Activated CD8-positive, alpha-beta memory T cell treated with anti-CD3 and anti-CD28 coated beads for 24 hours (primary cell): ENCODE measurements at places on chromosomes 16 and 17.

GRCh38 chr16:56547120-56547948 is 17.5 kb upstream of the MT4 start:
- DNase-seq = no peak

DNA sequence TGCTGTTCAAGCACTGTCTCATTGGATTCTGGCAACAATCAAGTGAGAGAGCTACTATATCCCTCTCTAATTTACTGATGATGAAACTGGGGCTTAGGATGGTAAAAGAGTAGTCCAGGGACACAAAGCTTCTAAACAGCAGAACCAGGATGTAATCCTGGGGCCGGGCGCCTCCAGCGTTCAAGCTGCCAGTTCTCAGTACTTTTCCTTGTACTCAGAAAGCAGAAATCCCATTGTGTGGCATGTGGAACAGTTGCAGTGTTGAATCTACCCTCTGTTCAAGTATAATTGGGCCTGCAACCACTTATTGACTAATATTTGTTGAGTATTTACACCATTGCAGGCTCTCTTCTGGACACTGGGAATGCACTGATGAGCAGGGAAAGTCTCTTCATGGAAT is 14.5 kb upstream of the CDH13 start:
- no peak for DNase-seq

DNA sequence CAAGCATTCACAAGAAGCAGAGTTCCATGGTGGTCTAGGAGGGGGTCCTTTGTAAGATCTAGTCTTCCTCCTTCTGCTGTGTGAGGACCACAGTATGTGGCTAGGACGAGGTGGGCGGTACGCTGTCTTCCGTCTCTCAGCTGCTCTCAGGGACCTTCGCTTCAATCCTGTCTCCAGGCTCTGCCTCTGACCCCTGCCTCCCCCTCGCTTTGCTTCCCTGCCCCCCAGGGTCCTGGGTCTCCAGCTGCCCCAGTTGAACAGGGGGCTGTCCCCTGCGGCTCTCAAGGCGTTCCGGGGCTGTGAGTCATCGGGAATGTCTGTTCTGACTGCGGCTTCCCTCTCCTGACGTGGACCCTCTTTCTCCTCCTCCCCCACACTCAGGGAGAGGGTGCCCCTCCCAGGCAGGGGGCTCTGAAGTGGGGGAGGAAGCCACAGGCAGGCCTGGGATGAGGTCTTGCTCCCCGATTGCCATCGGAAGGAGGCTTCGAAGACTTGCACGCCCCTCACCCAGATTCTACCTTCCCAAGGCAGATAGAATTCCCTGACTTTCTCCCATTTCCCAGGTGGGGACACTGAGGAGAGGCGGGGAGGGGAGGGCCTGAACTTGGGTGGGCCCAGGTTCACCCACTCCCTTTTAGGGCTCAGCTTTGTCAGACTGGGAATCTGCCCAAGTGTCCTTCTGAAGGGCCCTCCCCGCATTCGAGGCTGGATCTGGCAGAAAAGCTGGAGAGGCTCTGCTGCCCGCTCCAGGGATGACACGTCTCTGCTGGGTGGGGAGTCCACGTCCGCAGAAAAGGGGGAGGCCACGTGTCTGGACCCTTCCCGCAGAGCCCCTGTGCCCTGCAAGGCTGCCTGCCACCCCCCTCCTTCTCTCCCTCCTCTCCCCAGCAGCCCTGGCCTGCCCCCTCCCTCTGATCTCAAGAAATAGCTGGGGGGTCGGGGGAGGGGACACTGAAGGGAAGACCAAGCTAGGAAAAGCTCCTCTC is 9.1 kb upstream of the COL1A1 start:
- peak; percentile 44 for DNase-seq

- no peak for DNase-seq
Observed at GRCh38 chr16:8950580-8951077, 13.1 kb downstream of the USP7 start.

GRCh38 chr16:66273644-66274334 is 92.7 kb upstream of the CDH5 start:
- peak; percentile 42 for DNase-seq

DNA sequence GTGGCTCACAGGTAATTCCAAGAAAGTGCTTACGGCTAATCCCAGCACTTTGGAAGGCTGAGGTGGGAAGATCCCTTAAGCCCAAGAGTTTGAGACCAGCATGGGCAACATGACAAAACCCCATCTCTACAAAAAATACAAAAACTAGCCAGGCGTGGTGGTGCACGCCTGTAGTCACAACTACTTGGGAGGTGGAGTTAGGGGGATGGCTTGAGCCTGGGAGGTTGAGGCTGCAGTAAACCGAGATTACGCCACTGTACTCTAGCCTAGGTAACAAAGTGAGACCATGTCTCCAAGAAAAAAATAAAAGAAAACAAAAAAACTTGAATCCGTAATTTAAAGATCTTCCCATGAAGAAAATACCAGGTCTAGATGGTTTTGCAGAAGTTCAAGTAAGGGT is 5.0 kb downstream of the ICAM2 start:
- DNase-seq = peak; percentile 44

GRCh38 chr17:45677770-45678169 is 106.3 kb upstream of the CRHR1 start:
- DNase-seq = no peak

DNA sequence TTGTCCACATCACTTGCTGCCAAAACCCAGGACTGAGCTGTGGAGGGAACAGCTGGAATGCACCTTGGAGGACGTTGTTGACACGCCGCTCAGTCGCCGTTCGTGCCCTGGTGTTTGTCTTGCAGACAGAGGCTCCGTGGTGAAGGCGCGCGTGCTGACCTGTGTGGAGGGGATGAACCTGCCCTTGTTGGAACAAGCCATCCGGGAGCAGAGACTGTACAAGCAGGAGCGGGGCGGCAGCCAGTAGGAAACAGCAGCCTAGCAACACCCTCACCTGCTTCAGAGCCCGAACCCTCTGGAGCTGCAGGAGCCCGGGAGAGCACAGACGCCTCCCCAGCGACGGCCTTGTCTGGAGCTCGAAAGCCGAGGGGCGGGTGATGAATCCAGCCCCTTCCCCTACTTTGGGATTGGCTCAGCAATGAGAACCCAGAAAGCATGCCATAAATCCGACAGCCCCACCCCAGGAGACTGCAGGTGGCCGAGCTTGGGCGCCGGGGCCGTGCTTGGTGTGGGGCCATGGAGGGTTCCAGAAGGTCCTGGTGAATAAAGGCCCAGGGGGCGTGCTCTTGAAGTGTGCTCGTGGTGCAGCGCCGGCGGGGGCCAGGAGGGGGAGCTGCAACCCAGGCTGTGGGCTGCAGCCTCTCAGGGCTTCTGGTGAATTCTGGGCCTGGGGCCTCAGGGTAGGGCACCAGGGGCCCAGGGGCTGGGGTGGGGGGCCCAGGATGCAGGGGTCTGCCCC is 470 bp upstream of the CDK3 start:
- peak; percentile 84 for DNase-seq

GRCh38 chr16:61432421-61432820 is 603.8 kb downstream of the CDH8 start:
- DNase-seq = no peak

DNA sequence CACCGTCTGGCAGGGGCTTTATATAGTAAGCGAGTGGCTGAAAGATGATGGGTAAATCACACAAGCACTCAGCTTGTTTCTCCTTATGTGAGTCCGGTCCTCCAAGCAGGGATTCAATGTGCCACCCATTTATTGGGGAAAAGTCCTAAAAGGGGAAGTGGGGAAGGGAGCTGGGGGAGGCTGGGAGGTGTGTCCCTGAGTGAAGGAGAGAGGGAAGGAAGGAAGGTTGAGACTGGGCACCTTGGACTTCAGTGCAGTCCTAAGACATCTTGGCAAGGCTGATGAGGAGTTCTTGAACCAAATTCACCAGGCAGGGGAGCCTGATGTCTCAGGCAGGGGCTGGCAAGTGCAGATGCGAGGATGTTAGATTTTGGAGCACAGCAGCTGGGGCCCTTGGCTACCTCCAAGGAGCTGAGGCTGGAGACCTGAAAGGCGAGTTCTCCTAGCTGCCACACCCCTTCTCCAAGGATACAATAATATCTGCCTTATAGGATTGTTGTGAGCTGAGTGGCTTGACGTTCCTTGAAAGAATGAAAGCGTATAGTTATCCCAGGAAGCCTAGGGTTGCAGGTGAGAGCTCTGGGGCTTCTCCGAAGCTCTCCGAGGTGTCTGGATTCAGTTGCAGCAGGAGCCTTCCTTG is 23.0 kb upstream of the CYLD start:
- DNase-seq = no peak

- DNase-seq = no peak
Observed at GRCh38 chr16:68434624-68435210, 13.6 kb downstream of the SMPD3 start.

DNA sequence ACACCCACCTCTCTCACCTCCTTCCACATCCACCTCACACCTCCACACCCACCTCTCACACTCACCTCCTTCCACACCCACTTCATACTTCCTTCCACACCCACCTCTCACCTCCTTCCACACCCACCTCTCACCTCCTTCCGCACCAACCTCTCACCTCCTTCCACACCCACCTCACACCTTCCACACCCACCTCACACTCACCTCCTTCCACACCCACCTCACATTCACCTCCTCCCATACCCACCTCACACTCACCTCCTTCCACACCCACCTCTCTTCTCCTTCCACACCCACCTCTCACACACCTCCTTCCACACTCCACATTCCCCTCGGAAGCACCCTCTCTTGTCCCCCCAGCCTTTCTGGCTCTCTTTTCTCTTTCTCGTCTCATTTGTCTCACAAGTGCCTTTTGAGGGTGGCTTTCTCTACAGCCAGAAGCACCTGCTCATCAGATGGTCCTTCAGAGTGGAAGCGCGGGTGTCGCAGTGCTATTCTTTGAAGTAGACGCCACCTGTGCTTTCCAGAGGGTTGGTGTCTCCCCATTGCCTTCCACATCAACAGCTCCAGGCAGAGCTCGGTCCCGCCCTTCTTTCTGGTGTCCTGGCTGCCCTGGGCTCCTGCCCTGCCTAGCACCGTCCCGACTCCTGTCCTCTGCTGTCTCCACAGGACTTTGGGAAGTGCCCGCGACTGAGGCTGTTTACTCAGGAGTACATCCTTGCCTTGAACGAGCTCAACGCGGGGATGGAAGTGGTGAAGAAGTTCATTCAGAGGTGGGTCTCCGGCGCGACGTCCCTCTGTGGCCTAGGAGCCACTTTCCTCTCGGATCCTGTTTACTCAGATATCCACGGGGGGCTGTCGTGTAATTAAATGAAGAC is 109.4 kb upstream of the PLCG2 start:
- no peak for DNase-seq

- DNase-seq = no peak
Observed at GRCh38 chr16:81891736-81892364, 112.8 kb downstream of the PLCG2 start.

DNA sequence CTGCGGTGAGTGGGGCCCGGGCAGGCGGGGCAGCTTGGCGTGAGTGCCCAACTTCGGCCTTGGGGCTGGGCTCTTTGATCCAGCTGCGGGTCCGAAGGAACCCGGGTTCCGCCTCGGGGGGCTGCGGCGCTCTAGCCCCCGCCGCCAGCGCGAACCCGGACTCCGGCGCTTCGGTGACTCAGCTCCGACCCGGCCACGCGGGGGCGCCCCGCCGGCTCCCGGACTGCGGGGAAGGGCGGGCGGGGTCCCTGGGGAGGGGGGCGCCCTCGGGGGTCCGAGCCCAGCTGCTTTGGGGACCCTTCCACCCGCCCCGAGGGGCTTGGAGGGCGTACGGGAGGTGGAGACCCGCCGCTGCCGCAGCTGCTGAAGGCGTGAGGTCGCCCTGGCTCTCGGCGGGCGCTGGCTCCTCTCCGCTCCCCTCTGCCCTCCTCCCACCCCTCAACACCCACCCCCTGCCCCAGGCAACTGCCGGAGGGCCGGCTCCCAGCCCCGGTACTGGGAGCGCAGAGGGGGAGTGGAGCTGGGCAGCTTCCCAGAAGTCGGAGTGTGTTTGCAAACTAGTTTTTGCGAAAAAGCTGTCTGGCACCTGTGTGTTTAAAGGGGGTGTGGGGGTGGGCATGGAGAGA is 516 bp downstream of the CPNE2 start:
- peak; percentile 84 for DNase-seq

DNA sequence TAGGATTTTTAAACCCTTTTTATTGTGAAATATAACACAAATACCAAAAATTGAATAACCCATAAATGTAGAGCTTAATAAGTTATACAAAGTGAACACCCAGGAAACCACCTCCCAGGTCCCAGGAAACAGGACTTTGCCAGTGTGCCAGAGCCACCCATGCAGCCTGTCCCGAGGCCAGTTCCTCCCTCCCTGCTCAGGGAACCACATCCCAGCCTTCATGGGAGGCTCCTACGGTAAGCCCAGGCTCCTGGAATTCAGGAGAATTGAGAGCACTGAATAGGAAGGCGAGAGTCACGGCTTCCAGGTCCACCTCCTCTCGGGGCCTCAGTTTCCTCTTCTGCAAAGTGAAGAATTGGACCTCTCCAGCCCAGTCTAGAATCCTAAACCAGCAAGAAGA is 178.2 kb downstream of the TMEM132E start:
- no peak for DNase-seq
